Ammon's horn (tissue), 1 donor: ENCODE measurements at places on chromosomes 4 and X.
A peak's percentile ranks its signal among the peaks of the same experiment; 100 is the strongest.

GRCh38 chr4:22778547-22779163 is 85.9 kb downstream of the GBA3 start:
- DNase-seq = no peak

GRCh38 chrX:144849141-144849540 is 398.2 kb upstream of the SPANXN1 start:
- DNase-seq = no peak

- DNase-seq = no peak
Measured at GRCh38 chr4:47624031-47624441, 139.0 kb downstream of the ATP10D start.

DNA sequence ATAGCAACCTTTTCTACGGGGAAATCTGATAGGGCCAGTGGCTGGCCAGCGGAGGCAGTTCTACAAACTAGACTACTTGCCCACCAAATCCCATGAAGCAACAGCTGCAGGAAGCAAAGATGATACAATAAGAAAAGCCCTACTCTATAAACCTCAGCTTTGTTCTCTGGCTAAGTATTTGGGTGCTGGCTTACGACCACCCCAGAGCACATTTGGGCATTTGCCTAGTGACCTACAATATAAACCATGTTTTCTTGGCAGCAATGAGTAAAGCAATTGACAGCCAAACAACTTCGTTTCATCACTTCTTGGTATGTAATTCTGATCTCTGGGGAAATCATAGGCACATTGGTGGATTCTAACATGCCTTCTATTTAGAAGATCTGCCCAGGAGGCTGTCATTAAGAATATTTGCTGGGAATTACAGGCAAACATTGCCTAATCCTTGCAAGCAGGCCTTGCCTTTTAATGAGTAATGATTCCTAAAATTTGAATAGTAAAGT is 7.5 kb upstream of the LHFPL1 start:
- DNase-seq = no peak

DNA sequence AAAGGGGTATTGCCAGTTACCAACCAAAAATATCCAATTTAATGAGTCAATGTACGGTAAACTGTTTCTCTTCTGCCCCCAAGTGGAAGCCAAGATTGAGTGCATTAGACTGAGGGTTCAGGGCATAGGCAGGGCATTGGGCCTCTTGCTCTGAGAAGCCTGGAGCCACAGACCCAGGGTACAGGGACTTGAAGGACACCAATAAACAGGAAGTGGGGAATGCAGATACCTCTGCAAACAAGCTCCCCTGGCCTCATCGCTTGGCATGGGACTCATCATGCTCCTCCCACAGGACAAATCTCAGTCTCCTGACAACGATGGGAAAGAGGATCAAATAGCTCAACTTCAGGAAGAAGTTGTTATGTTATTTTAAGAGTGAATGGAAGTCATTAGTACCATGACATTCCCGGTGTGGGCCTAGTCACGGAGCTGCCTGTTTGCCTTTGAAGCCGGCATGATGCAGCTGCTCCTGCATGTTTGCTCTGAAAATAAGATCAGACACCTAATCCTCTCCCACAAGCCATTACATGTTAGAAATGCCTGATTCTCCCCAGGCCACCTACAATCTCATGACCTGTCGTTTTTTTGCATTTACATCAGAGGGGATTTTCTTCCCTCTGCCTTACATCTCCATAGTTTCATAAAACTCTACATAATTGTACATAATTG is 224.2 kb downstream of the RCHY1 start:
- peak; percentile 7 for DNase-seq

GRCh38 chr4:57424232-57424897 is 314.2 kb upstream of the IGFBP7 start:
- peak; percentile 74 for DNase-seq

GRCh38 chr4:43968011-43968410 is 480.6 kb downstream of the KCTD8 start:
- no peak for DNase-seq

DNA sequence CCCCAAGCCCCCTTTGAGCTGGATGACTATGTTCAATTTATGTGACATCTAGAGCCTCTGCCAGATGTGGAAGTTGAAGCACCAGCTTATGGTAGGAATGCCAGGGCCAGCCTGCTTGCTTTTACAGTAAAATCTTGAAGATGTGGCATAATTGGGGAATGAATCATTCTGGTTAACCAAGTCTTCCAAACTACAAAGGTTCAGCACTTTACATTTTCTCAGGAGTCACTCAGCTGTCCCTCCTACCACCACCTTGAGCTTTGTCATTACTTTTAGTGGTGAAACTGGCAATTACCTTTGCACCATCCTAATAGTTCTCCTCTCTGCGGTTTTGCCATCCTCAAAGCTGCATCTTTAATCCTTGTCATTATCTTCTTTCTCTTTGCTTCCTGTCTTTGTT is 172.2 kb downstream of the HS6ST2 start:
- no peak for DNase-seq

- no peak for DNase-seq
Measured at GRCh38 chr4:109574443-109574850, 14.4 kb downstream of the MCUB start.

DNA sequence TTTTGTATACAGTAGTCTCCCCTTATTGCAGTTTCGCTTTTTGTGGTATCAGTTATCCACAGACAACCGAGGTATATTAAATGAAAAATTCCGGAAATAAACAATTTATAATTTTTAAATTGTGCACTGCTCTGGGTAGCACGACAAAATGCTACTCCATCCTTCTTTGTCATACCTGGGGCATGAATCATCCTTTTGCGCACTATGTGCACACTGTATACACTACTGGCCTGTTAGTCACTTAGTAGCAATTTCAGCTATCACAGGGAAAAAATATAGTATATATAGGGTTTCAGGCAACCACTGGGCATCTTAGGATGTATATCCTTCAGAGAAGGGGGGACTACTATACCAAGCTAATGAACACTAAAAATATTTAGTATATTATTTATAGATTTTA is 198.8 kb upstream of the FAT4 start:
- no peak for DNase-seq

- DNase-seq = no peak
Measured at GRCh38 chr4:31655328-31655727, 935.2 kb downstream of the PCDH7 start.

- DNase-seq = no peak
Measured at GRCh38 chrX:28022371-28022770, 41.1 kb upstream of the DCAF8L1 start.

GRCh38 chrX:19347916-19348315 is 4.2 kb downstream of the PDHA1 start:
- no peak for DNase-seq

GRCh38 chr4:3302786-3303564 is 10.2 kb downstream of the RGS12 start:
- DNase-seq = no peak

- DNase-seq = peak; percentile 1
Measured at GRCh38 chrX:81414630-81415029, 212.7 kb downstream of the SH3BGRL start.

DNA sequence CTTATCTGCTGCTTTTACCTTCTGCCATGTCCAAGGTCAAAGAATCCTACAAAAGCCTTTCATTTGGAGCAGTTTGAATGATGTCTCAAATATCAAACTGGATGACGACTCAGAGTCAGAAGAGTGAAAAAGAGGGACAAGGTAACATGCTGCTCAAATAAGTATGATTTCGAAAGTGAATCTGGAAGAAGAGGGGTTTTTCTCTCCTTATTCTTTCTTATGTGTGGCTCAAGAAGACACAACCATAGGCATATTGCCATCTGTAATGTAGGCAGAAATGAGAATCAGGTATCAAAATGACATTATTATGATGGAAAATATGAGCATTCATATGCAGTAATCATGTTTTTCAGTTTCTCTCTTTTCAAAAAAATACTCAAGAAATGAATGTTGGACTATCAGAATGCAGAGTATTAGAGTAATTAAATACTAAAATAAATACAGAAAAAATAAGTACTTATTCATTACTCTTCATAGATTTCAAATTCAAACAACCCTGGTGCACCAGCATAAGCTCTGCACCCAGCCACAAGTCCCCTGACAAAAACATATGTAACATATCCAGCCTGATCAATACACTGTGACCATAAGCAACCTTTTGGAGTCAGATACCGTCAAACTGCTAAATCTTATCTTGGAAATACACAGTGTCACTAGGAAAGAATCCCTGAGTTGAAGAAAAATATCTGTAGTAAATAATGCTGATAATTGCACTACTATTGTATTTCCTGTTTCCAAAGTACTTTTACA is 468.6 kb downstream of the INPP4B start:
- DNase-seq = no peak

DNA sequence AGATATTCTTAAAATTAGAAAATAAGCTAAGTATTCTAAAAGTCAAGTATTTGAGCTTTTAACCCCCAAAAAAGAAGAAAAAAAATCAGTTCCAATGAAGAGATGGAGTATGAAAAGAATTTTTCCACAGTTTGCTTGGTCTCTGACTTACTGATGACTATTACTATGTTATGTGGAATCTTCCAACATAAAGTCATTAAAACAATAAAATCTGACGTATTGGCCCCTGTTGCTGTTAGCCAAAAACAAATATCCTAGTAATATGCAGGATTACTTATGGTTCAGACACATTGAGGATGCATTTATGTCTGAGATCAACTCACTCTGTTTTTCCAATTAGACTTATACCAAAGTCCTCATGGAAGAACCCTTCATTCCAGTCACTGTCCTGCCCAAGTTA is 517.2 kb upstream of the ADGRL3 start:
- no peak for DNase-seq

DNA sequence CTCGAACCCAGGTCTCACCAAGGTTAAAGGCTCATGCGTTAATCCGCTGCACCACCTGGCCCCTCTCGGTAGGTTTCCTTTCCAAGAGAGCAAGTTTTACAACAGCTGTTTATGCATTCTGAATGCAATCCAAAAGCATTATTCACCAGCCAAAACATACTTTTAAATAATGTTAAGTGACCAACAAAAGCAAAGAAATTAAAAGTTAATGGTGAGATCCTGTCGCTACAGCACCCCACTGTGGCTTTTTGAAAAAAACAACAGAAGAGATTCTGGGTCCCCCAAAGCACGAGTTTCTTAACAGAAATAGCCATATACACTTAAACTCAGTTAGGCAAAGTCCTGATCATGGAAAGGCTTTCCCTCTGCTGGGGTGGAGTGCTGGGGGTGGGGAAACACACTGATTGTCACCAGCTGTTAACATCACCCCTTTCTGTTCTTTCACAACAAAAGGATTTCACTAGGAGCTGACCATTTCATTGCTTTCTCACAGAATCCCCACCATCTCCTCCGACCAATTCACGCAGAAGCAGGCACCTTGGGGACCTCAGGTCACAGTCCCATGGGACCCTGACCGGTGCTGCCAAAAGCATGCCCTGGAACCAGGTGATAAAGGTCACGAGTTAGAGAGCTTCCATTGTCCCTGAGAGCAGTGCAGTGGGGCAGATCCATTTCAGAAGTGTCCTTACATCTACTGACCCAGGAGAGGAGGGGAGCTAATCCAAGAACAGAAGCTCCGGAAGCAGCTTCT is 51.2 kb downstream of the ZNF827 start:
- no peak for DNase-seq

DNA sequence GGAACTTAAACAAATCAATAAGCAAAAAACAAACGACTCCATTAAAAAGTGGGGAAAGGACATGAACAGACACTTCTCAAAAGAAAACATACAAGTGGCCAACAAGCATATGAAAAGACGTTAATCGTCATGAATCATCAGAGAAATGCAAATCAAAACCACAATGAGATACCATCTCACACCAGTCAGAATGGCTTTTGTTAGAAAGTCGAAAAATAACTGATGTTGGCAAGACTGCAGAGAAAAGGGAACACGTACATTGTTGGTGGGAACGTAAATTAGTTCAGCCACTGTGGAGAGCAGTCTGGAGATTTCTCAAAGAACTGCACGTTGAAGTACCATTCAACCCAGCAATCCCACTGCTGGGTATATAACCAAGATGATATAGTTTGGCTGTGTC is 23.7 kb downstream of the NEUROG2 start:
- no peak for DNase-seq

GRCh38 chr4:76429636-76430035 is 5.4 kb upstream of the SHROOM3 start:
- DNase-seq = no peak

GRCh38 chr4:26302031-26302899 is 18.5 kb upstream of the RBPJ start:
- DNase-seq = no peak

DNA sequence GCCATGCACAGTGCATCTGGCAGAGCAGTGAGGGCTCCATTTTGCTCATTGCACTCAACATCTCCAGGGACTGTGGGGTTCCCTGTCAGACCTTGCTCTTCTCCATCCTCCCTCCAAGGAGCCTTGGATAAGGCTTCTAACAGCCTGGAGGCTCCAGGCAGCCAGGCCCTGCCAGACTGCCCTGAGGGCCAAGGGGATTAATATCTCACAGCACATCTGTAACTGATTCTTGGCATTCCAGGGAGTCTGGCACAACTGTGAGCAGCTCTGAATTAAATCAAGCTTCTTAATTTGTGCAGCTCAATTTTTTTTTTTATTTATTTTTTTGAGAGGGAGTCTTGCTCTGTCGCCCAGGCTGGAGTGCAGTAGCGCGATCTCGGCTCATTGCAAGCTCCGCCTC is 224.5 kb upstream of the PGRMC2 start:
- no peak for DNase-seq

DNA sequence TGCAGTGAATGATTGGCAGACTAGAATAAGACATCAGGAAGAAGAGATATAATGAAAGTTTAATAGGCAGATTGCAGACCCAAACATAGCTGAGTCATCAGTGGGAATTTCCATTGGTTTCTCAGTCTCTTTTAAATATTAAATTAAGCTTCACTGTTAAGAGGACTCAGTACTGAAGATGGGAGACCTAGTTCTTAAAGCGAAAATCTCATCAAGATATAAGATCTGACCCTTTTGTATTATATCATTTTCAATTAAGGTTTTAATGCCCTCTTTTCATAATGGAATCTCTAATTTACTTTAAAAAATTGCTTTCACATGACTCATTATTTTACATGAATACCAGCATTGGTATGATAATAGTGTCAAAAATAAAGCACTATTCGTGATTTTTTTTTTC is 168.9 kb upstream of the ATOH1 start:
- DNase-seq = no peak

GRCh38 chr4:110493520-110493919 is 17.6 kb downstream of the ENPEP start:
- no peak for DNase-seq

- peak; percentile 54 for DNase-seq
Measured at GRCh38 chr4:55312489-55313101, 33.4 kb upstream of the SRD5A3 start.

DNA sequence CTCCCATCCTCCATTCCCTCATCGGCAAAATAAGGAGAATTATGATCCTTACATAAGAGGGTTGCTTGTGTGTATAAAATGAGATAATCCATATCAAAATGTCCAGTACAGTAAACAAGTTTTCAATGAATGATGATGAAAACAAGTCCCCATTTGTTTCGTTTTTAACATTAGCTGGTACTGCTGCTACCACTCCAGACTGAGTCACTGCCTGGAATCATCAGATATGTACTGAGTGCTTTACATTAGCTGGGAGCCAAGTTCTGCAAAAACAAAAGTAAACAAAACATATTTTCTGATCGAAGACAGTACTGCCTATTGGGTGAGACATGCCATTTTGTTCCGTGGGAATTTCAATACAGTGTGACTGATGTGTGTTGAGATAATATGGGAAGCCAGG is 123.2 kb upstream of the IGFBP7 start:
- peak; percentile 28 for DNase-seq

- no peak for DNase-seq
Measured at GRCh38 chr4:138816875-138817274, 198.7 kb upstream of the NOCT start.
